ENCODE measurements at places on chromosomes 1 and 21.

GRCh38 chr1:167496797-167497619 is 21.3 kb downstream of the CD247 start:
- DNase-seq: no peak

GRCh38 chr1:149846593-149847466 is 52.5 kb upstream of the BOLA1 start:
- DNase-seq: no peak

GRCh38 chr1:28027238-28027637 is 61.2 kb downstream of the EYA3 start:
- no peak for DNase-seq

GRCh38 chr1:37477946-37478345 is 3.6 kb downstream of the ZC3H12A start:
- no peak for DNase-seq

GRCh38 chr21:32916522-32917099 is 109.1 kb upstream of the OLIG2 start:
- DNase-seq: no peak

- no peak for DNase-seq
These were observed 82.7 kb downstream of the HLCS start for GRCh38 chr21:36883532-36884486.

GRCh38 chr1:182415789-182416188 is 15.3 kb upstream of the TEDDM1 start:
- no peak for DNase-seq

GRCh38 chr1:107459204-107459904 is 318.5 kb downstream of the NTNG1 start:
- no peak for DNase-seq

DNA sequence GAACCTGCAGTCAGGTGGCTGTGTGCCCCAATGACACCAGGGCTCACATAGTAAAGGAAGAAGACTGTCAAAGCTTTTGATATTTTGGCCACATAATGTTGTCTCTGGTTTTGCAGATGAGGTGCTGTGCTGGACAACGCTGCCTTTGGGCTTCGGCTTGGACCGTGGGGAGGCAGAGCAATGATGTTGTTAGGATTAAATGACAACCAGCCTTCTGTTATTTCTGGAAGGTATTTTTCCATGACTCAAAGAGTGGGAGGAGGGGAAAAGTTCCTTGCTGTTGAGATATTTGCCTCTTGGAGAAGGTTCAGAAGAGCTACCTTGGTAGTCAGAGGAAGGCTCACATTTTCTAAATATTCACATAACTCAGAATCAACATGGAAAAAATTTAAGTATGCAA is 187.3 kb upstream of the GALNT2 start:
- DNase-seq: no peak

DNA sequence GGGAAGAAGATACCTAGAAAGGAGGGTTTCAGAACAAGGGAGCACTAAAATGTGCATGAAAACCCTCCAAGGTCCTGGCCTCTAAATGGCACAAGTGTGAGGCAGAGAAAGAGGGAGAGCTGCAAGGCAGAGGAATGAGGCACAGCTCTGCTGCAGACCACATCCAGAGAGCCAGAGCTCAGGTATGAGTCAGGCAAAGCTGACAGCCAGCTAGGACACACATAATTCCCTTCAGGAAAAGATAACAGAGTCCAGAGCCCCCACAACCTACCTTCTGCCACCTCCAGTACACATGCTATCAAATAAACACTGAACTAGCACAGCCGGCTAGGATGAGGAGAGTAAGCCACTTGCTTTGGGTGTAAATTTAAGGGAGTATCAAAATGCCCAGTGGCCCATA is 62.2 kb downstream of the HSF2BP start:
- DNase-seq: no peak

DNA sequence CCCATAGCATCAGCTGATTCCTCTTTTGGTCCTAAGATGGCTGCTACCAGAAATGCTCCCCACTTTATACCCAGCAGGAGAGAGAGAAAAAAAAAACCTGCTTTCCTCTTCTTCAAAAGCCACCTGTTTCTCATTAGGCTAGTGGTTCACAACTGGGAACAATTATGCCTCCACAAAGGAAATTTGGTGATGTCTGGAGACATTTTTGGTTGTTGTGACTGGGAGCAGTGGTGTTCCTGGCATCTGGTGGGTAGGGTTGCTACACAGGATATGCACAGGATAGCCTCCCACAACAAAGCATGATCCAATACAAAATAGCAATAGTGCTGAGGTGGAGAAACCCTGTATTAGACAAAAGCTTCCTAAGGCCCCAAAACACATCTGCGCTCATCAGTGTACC is 38.5 kb upstream of the SGIP1 start:
- no peak for DNase-seq

DNA sequence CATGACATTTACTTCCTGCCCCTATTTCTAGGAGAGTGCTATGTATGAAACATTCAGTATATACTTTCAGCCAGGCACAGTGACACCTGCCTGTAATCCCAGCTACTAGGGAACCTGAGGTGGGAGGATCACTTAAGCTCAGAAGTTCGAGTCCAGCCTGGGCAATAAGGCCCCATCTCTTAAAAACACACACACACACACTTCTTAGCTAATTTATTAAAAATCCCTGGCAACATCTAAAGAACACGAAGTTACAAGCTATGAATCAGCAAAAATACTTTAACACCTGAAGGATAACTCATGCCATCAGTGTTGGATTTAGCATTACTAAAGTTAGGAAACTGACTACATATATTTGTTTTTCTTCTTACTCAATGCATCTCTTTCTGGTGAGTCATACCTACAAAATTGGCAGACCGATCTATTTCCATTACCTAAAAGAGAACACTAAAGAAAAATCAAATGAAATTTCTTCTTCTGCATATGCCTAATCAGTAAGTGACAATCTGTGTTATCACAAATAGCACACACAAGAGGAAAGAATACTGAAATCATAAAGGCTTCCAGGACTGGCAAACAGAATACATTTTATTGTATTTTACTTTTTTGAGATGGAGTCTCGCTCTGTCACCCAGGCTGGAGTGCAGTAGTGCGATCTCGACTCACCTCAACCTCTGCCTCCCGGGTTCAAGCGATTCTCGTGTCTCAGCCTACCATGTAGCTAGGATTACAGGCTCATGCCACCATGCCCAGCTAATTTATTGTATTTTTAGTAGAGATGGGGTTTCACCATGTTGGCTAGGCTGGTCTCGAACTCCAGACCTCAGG is 41.4 kb downstream of the RNF115 start:
- DNase-seq: no peak
